ENCODE measurements at places on chromosomes 12 and 14.

GRCh38 chr14:64987438-64987767 is 708 bp downstream of the FNTB start:
- ATAC-seq, result no peak

- peak; percentile 32 for ATAC-seq
Measured at GRCh38 chr14:60645126-60645741, 4.0 kb downstream of the SIX1 start.

GRCh38 chr12:27345376-27345775 is 12.7 kb downstream of the BMAL2 start:
- ATAC-seq, result no peak

- no peak for ATAC-seq
Measured at GRCh38 chr12:89945123-89945522, 236.5 kb upstream of the ATP2B1 start.

Data from activated T-helper 17 cell treated with anti-CD3 and anti-CD28 coated beads, Interleukin-2, amount 50 U/mL, for 72 hours (primary cell).